ENCODE measurements at places on chromosomes 12 and 14.

GRCh38 chr12:127035011-127035879 lies 1231.7 kb upstream of the TMEM132C start:
- no peak for DNase-seq

DNA sequence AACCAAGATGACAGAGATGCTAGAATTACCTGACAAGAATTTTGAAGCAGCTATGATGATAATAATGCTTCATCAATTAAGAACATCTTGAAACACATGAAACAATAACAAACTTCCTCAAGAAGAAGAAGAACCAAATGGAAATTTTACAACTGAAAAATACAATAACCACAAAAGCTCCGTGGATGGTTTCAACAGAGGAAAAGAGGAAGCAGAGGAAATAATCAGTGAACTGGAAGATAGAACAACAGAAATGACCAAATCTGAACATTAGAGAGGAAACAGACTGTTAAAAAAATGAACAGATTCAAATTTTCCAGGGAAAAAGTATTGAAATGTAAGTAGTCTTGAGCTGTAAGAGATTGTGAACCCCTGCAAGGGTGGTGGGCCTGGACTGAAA lies 62.8 kb upstream of the SLC35F4 start:
- no peak for DNase-seq

- no peak for DNase-seq
Observed at GRCh38 chr12:85441741-85442140, 161.7 kb downstream of the ALX1 start.

DNA sequence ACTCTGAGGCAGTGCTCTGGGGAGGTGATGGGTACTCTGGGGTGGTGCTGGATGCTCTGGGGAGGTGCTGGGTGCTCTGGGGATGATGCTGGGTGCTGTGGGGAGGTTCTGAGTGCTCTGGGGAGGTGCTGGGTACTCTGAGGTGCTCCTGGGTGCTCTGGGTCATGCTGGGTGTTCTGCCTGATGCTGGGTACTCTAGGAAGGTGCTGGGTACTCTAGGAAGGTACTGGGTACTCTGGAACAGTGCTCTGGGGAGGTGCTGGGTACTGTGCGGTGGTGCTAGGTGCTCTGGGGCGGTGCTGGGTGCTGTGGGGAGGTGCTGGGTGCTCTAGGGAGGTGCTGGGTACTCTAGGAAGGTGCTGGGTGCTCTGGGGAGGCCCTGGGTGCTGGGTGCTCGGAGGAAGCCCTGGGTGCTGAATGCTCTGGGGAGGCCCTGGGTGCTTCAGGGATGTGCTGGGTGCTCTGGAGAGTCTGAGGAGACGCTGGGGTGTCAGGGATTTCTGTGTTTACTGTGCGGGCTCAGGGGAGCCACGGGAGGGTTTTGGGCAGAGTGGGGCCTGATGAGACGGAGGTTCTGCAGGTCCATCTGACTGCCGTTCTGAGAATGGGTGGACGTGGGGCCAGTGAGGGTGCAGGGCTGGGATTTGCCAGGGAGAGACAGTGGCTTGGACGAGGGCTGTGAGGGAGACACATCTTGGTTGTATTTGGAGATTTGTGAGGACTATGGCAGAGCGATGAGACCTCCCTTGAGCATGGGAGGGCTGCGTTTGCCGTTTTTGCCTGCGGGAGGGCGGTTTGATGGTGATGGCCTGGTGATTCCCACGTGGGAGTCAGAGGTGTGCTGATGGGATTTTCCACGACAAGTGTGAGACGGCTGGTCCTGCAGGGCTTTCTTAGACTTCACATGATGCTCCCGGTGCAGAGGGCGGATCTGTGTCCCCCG lies 30.0 kb downstream of the MMP17 start:
- DNase-seq, result no peak

- no peak for DNase-seq
Observed at GRCh38 chr12:116906285-116906684, 4.5 kb upstream of the FBXW8 start.

DNA sequence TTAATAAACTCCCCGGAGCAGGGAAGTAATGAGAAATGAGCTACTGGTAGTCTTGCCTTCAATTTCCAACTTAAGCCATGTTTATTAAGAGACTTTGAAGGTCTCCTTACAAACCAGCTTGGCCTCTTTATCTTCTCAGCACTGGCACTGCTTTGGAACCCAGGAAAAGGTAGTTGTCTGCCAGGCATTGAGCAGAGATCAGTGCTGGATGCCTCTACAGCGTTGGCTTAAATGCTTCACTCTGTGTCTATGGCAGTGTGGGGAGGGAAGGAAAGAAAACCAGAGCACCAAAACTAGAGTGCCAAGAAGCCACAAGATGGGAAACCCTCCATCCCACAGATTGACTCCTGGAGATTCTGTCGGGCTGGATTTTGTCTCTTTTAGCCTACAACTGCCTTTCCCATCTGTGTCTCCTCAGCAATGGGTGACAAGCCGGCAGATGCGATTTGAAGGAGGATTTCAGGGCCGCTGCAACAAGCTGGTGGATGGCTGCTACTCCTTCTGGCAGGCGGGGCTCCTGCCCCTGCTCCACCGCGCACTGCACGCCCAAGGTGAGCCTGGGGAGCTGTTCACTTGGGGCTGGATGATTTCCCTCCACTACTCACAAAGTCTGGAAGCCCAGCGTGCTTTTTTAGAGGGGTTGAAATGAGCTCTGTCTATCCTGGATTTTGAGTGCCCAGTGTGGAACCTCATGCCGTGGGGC lies 57.3 kb downstream of the FNTB start:
- no peak for DNase-seq

- DNase-seq, result no peak
Observed at GRCh38 chr14:58131386-58131785, 20.6 kb downstream of the ARMH4 start.

DNA sequence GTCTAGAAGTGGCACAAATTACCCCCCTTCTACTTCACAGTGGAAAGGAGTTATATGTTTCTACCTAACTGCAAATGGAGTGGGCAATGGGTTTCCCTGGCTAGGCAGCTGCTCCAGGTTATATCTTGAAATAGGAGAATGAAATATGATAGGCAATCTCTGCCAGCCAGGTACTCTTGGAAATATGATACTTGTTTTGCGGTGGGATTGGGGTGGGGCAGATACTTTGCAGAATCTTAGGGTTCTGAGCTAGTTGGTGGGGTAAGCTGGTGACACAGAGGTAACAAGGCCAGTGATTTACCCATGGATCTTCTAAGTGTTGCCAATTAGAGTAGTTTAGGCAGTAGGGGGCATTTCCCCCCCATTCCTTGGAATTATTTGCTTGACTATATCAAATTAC lies 140.1 kb downstream of the ATP23 start:
- no peak for DNase-seq

DNA sequence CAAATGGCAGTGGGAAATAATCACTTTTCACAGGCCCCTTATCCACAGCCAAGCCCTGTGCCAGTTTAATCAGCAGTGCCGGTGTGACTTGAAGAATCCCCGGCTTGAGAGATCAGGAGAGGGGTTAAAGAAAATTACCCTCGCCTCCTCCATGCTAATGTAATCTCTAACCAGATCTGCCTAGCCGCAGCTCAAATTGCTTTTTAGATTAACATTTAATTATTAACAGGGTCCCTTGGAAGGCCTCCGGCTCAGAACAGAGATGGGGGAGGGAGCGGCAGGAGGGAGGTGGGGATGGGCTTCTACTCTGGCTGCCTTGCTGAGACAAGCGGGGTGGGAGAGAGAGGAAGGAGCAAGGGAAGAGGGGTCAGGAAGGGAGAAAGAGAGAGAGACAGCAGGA lies 24.0 kb downstream of the FAM222A start:
- no peak for DNase-seq

DNA sequence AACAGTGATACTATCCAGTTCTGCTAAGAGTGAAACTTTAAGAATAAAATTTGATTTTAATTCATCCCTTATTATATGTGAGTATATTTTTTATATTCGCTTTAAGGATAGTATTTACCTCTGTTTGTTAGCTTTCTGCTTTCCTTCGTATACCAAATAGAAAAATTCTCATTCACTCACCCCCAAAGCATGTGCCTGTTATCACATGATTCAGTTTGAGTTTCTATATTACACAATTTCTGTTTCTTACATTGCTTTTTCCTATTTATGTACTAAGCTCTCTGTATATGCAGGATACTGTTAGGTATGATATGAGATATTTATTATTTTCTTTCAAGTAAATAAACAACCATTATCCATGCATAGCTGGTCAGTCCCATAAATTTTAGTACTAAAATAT lies 275.2 kb downstream of the FBXL14 start:
- DNase-seq, result no peak

DNA sequence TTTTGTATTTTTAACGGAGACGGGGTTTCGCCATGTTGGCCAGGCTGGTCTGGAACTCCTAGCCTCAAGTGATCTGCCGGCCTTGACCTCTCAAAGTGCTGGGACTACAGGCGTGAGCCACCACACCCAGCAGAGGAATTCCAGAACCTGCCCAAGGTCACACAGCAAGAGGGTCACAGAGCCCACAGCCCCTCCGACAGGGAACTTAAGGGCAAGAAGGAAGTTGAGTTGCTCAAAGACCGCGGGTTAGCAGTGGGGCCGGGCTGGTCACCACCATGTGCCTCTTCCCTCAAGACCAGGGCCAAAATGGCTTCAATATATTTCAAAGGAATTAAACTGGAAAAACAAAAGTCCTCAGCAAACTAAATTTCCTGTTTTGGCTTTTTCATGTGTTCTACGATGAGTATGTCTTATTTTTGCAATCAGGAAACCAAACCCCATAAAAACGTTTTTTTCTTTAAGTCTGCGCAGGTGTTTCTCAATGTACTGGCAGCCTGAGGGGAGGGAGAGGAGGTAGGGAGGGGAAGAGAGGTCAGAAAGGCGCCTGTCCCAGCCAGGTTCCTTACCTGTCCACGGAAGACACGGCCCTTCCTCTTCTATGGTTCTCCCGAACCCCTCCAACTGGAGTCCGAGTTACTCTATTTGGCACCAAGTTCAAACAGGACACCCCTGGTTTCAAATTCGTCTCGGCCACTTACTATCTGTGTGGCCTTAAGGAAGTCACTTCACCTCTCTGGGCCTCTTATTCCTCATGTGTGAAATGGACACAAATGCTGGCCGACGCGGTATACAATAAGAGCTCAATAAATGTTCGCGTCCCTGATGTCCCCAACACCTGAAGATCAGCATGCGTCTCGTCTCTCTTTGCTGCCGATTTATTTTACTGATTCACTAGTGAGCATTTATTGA lies 778 bp downstream of the SLC8B1 start:
- no peak for DNase-seq

DNA sequence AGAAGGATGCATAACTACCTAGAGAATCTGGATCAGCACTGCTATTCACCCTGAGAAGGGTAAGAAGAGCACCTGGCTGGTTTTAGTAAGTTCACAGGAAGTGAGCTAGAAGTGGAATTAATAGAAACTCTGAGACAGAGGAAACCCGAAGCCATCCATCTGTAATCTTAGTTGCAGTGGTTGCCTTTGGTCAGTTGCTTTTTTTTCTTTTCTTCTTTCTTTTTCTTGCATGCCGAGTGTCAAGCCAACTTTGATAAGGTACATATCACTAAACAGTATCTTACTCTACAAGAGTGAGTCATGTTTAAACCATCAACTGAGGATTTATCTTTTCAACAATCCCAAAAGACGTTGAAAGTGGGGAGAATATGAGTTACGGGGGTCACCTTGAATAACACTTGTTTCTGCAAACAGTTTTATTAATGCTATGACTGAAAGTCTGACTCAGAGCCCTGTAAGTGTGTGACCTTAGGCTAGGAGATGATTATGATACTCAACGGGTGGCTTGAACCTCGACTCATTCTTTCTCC lies 26.7 kb downstream of the C12orf75 start:
- no peak for DNase-seq

DNA sequence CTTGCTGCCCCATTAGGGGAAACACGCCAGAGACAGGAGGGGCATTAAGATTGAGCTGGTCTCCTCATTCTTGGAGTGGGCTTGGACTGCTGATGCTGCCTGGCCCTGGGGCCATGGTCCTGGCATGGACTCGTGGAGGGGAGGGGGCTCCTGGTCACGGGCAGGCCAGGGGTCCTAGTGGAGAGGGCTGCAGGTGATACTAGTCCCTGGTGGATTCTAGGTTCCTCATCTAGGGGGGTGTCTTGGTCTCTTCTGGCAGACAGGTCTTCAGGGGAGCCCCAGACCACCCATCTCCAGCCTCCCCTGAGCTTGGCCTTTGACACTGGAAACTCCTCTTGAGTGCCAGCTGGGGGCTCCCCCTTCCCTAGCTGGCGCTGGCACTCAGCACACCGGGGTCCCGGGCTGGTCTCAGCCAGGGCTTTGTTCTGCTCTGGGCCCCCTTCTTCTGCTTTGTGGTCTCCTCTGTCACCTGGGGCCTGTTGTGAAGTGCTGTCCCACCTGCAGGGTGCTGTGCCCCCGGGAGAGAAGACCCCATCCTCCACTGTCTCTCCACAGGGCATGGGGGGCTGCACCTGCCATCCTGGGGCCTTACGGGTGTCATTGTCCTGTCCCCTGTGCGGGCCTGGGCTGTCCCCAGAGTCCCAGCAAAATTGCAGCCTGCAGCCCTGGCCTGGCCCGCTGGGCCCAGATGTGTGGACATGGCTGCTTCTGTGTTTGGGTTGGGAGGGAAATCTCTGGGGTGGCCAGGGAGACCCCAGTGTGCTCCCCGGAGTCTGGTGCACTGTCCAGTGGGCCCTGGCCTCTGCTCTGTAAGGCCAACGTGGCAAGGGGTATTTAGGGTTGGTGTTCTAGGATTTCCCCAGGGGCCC lies 2.3 kb downstream of the KIF26A start:
- DNase-seq, result no peak

DNA sequence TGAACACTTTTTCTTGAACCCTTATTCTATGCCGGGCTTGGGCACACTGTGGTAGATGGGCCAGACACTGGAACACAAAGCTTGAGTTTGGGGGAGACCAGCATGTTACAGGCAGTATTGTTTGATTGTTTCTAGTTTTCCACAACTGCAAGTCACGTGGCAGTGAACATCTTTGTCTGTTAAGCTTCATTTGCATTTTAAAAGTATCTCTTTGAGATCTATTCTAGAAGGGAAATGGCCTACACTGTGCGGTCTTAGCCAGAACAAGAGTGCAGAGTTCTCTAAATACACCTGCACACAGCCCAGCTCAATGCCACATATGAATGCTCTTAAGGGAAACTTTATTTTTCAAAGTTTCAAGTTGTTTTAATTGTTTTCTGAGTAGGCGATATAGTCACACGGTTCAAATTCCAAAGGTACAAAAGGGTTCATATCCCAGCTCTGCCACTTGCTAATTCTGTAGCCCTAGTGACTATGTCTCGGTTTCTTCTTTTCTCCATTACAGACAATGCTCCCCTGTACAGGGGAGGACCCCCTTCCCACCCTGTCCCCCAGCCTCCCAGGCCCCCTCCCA lies 24.9 kb downstream of the RIN3 start:
- DNase-seq, result no peak
